ENCODE measurements at places on chromosomes 5 and 9. TPM values are rescaled to one million over a fixed set of nuclear protein-coding genes. Genes with fewer than 3 reads are reported as not detected.

GRCh38 chr5:159032656-159033350, 66.9 kb downstream of the EBF1 start:
- no peak for DNase-seq

DNA sequence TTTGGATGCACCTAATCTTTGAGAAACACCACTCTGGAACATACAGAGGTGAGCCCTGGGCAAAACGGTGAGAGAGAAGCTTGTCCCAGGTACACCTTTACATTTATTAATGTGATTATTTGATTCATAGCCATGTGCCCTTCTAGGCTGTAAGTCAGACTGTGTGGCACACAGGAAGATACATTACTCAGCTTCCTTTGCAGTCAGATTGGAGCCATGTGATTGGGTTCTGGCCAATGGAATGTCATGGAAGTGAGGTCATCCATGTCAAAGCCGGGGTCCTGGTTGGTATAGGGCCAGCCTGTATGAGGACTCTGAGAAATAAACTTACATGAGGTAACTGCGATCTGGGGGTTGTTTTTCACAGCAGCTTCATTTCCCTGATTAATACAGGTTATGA, 106.8 kb upstream of the CD180 start:
- DNase-seq, result no peak

The IQGAP2 gene
- total RNA-seq, result 2.9 TPM

DNA sequence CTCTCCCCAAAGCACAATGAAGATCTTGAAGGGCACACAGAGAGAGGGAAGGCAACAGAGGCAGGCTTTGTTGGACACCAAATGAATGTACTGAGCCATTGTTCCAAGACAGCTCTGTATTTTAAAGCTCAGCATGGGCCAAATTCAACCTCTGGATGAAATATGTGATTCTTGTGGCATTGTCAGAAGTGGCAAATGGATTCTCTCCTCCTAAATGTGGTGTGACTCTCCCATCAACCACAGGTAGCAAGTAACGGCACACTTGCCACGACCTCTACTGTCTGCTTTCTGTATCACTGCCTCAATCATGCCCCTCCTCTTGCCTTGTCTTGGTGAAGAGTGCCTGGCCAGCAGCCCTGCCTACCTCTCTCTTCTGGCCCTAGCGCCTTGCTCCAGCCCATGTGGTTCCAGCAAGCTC, 6.1 kb upstream of the MOB3B start:
- no peak for DNase-seq

DNA sequence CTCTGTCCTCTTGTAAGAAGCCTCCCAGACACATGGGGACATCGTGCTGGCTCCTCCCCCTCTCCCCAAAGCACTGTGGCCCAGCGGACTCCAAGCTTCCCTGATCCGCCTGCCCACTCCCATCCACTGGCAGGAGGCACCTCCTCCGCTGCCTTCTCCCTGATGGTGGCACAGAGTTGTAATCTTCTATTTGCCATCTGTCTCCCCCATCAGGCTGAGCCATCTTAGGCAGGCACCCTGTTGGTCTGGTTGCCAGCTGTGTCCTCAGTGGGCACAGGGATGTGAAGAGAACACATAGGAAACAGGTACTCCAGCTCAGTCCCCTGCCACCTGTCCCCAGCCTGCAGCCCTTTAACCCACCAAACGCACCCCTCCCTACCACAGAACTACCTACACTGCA, 5.4 kb upstream of the ZDHHC12 start:
- no peak for DNase-seq

The PCDHA8 gene
- total RNA-seq, result 1.1 TPM

GRCh38 chr9:100030548-100030947, 68.3 kb downstream of the ERP44 start:
- DNase-seq, result no peak

DNA sequence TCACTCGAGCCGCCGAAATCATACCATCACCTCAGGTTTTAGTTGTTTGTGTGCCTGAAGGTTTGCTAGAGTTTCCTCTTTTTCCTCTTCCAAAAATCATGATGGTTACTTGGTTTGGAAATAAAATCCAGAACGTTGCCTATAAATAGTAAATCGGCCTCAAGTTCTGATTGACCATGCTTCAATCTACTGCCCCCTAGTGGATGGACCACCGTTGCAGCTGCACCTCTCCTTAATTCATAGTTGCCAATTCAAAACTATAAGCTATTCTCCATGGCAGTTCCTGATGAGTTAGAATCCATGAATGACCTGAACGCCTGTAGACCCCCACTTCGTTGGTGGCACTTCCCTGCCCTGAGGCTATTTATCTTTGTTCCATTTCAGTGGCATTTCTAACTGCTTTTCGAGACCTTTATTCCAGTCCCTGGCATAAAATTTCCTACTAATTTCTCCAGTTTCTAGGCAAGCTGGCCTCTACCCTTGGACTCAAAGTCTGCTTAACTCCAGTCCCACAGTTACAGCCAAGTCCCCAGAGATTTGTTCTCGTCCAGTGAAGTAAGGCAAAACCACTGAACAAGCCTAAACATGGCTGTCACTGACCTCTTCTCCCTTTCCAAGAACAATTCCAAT, 422.6 kb downstream of the EFNA5 start:
- no peak for DNase-seq

- DNase-seq, result no peak
Observed at GRCh38 chr5:148685520-148686134, 31.3 kb upstream of the HTR4 start.

The FNBP1 gene
- 49.4 TPM for total RNA-seq
